ENCODE measurements at places on chromosomes 1 and 21.

DNA sequence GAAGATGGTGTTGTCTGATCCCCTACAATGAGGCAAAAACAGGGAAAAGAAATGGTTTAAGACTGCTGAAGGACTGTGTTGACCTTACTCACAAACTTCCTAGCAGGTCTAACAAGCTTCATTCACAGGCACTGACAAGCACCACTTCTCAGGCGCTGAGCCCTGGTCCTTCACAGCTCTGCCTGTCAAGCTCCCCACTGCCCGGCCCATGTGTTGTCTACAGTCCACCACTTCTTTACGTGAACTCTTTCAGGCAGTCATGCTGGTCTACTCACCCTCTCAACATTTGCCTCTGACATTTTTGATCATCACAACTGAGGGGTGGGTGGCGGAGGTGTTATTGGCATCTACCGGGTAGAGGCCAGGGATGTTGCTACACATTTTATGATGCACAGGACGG lies 40.7 kb upstream of the MYBPHL start:
- DNase-seq, result no peak

DNA sequence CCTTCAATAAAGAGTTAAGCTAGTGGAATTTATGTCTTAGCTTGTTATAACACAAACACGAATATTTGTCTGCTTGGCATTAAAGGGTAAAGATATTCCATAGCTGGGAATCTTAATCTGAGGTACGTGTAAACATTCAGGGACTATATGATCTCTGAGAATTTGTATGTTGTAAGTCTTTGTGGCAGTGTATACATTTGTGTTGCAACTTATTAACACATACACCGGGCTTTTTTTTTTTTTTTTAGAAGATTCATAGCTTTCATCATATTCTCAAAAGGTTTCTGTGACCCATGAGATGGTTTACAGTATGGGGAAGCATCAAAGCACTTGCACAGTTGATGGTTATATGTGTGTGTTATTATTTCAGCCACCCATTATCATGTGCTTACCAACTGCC lies 3.0 kb downstream of the GGPS1 start:
- no peak for DNase-seq

DNA sequence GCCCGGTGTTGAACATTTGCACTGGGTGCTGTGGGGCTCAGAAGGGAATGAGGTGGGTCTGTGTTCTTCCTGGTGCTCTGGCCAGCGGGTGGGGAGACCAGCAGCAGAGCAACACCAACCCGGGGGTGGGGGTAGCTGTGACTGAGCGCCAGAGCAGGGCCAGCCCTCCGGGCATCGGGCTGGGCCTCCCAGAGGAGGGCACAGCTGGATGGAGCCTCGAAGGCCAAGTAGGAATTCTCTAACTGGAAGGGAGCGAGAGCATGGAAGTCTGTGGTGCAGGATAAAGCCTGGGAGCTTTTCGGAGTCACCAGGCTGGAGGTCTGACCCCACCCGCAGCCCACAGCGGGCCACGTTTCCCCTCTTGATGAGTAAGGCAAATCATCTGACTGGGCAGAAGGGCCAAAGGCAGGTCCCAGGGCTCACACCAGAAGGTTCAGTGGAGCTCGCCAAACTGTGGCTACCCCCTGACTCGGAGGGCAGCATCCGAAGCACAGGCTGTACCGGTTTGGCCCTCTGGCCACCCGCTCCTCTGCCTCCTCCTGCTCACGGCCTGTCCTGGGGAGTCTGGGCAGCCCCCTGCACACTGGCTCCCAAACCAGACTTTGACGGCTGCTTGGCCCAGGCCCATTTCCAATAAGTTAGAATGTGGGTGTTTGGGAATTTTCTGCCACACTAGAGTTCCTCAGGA lies 18.8 kb downstream of the SLC1A7 start:
- no peak for DNase-seq

- peak; percentile 9 for DNase-seq
Observed at GRCh38 chr21:16978309-16978895, 534.4 kb upstream of the CXADR start.

GRCh38 chr1:33965086-33965485 lies 101.2 kb downstream of the HMGB4 start:
- DNase-seq, result no peak

DNA sequence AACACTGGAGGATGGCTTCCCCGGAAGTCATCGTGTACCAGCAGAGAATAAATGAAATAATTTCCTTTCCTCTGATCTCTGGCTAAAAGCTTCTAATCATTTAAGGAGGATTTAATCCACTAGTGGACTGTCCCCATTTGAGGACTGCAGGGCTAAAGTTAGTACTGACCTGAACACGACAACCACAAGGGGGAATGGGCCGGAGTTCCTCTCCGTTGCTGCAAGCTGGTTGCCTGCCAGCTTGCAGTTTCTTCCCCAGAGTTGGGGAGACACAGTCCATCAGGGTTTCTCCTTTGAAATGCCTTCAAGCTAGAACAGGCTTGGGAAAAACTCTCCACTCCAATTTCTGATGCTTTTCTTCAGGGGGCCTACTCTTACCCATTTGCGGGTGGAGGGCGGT lies 35.5 kb upstream of the NPL start:
- no peak for DNase-seq

DNA sequence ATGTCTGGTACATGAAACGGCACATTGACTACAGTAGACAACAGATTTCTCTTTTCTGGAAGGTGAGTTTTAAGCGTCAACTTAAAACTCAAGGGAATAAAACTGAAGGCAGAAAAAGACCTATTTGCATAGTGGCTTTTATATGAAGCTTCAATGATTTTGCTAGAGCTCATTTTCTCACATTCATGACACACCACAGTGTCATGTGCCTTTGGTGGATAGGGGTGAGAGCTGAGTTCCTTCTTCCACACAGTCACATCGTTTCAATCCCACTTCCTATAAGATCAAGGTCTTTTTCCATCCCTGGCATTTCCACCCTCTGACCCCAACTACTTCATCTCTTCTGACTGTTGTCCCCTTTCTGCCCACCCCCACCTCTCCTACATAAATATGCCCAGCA lies 31.0 kb downstream of the IL12RB2 start:
- no peak for DNase-seq
